ENCODE measurements at places on chromosomes 11 and 22.

DNA sequence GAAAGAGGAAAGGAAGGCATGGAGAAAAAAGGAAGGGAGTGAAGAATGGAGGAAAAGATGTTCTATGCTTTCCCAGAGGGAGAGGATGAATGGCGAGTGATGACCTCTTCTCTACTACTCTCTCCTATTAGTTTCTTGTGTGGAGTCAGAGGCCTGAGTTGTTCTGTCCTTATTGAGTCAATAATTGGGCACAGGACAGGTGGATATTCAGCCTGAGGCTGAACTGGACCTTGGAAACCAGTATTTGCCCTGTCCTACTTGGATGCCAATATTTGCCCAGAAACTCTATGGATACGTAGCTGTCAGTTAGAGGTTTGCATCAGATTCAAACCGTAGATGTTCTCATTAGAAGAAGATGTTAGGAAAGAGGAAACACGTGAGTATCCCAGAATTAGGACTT, 17.6 kb upstream of the SWAP70 start:
- DNase-seq = no peak

DNA sequence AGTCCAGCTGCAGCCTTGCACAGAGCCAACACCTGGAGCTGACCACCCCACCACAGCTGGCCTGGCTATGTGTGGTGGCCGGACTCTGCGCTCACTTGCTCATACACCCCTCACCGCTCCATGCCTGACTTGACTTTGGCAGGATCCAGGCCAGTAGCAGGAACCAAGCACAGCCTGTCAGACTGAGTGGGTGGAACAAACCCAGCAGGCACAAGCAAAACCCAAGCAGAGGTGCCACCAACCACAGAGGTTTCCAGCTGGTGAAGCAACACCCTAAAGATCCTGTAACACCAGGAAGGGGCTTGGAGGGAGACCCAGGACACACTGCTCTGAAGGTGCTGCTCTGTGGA, 44.9 kb upstream of the WNT11 start:
- DNase-seq = no peak

DNA sequence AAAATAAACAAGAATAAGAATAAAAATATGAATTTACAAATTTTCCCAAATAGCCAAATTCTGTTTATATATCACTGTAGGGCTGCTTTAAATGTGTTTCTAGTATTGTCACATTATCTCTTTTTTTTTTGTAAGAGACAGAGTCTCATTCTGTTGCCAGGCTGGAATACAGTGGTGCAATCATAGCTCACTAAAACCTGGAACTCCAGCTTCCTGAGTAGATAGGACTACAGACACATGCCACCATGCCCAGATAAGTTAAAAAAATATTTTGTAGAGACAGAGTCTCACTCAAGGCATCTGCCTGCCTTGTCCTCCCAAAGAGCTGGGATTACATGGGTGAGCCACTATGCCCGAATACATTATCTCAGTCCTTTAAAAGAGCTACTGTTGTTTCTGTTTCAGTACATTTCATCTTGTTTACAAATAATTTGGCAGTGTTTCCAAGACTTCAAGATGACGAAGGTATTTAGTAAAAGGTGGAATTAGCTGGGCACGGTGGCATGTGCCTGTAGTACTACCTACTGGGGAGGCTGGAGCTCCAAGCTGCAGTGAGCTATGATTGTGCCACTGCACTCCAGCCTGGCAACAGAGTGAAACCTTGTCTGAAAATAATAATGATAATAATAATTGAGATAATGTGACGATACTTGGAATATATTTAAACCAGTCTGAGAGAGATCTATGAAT, 6.0 kb downstream of the FOLH1 start:
- DNase-seq = no peak

DNA sequence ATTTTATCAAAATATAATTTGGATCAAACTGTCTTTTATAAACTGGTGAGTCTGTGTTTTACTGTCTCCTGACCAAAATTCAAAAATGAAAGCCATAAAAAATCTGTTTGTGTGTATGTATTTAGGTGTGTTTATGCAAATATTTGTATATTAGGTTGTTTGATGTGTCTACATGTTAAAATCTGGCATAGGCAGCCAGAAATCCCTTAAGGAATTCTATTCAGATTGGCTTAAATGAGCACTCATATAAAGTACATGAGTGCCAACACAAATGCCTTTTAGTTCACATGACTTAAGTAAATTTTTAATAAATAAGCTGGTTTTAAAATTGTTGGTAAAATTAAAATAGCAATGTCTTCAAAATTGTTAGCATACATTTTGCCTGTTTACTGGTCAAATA, 133.3 kb upstream of the GUCY1A2 start:
- no peak for DNase-seq

DNA sequence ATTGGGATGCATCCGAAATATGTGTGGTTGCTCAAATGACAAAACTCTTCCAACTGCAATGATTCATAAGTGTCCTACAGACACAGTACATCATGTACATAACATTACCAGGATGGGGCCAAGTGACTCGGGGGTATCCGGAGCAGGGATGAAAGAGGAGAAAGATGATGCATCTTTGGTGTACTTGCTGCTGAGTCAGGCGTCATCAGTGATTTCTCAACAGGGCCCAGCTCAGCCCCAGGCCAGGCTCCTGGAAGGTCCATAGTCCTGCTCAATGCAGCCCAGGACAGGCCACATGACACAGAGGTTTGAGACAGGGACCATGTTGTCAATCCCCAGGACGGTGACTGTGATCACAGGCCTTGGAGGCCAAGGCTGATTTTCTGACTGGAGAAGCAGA, 59.3 kb downstream of the GGTLC2 start:
- DNase-seq = no peak

DNA sequence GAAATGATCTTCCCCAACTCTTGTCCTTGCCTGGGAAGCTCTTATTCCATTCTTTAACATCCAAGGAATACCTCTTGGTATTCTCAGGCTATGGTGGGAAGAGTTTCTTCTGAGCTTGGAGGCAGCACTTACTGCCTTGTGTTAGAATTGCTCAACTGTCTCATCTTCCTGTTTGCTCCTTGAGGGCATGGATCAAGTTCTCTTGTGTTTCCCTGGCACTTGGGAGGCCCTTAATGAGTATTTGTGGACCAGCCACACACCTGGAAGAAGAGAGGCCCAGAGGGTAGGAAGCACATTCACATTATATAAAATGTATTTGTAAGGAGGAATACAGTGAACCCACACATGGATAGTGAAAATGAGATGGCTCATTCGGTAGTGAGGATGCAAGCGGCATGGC, 3.4 kb upstream of the SORL1-AS1 start:
- no peak for DNase-seq

DNA sequence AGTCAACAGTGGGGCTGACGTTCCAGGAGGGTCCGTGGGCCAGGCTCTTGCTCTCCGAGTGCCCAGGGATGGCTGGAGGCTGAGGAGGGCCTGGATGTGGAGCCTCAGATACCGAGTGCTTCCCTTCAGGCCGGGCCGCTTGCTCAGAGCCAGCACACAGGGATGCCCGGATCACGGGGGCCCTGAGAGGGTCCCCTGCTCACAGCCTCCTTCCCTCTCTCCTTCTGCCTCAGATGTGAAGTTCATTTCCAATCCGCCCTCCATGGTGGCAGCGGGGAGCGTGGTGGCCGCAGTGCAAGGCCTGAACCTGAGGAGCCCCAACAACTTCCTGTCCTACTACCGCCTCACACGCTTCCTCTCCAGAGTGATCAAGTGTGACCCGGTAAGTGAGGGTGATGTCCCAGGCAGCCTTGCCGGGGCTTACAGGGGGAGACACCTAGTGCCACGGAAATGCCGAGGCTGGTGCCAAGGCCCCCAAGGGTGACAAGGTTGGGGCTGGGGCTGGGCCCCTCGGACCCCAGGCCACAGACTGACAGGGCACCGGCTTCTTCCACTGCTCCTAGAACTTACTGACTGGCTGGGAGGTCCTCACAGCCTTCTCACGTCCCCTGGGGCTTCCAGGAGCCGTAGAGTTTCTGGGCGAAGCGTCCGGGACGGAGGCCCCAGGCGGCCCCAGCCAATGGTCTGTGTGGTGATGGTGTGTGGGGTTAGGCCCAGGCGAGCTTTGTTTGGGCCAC, 7.0 kb downstream of the CCND1 start:
- no peak for DNase-seq

DNA sequence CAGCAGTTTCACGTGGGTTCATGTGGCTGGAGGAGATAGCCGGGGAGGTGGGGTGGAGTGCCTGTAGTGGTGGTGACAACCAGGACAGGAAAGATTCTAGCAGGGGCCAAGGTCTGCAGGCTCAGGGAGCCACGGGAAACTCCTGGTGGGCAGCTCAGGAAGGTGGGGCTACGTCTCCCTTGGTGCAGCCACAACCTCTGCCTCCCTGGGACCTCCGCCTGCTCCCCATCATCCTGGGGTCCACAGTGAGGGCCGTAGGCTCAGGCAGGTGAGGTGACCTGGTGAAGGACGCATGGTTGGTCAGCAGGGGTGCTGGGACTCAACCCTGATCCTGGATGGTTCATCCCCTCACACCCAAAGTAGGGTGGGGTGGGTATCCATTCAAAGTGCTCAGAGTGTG, 524.1 kb downstream of the TBC1D22A start:
- DNase-seq = no peak

DNA sequence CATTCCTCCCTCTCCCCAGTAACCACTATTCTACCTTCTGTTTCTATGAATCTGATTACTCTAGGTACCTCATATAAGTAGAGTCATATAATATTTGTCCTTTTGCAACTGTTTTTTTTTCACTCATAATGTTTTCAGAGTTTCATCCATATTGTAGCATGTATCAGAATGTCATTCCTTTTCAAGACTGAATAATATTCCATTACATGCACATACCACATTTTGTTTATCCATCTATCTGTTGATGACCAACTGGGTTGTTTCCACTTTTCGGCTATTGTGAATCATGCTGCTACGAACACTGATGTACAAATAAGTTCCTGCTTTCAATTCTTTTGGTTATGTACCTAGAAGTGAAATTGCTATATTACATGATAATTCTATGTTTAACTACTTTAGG, 40.7 kb downstream of the MRE11 start:
- DNase-seq = no peak

DNA sequence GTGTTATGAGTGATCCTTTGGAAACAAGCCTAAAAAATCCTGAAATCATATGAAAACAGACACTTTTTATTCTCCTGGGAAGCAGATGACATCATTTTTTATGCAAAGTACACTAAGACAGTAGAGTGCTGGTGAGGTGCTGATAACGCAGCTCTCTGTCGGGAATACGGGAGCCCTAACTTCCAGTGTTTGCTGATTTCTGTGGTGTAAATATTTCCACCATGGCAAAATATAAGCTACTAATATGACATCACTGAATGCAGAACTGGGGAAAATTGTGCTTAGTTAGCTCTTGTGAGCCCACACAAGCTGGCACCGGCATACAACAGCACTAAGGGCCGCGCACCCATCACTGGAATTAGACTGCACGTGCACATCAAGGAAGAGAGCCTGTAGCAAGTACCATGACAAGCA, 82.6 kb downstream of the FAM76B start:
- DNase-seq = no peak

GRCh38 chr11:119460582-119460981, 37.6 kb upstream of the THY1 start:
- DNase-seq = no peak

DNA sequence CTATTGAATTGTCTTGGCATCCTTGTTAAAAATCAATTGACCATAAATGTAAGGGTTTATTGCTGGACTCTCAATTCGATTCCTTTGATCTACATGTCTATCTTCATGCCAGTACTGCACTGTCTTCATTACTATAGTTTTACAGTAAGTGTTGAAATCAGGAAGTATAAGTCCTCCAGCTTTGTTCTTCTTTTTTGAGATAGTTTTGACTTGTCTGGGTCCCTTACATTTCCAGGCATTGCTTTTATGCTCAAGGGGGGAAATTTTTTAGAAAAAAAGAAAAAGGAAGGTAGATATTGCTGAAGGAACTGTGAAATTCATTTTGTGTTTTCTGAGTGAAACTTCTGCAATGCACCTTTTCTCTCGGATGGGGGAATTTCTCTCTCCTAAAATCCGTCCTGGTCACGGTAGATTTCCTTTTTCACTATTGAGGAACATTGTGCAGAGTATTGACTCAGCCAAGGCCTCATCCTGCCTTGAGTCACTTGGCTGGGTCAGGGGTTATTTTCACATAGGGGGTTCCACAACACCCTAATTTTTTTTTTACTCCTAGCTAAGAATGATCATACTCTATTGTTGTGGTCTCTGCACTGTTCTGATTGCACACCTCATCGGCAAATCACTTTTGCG, 2.8 kb upstream of the ACER3 start:
- DNase-seq = no peak

DNA sequence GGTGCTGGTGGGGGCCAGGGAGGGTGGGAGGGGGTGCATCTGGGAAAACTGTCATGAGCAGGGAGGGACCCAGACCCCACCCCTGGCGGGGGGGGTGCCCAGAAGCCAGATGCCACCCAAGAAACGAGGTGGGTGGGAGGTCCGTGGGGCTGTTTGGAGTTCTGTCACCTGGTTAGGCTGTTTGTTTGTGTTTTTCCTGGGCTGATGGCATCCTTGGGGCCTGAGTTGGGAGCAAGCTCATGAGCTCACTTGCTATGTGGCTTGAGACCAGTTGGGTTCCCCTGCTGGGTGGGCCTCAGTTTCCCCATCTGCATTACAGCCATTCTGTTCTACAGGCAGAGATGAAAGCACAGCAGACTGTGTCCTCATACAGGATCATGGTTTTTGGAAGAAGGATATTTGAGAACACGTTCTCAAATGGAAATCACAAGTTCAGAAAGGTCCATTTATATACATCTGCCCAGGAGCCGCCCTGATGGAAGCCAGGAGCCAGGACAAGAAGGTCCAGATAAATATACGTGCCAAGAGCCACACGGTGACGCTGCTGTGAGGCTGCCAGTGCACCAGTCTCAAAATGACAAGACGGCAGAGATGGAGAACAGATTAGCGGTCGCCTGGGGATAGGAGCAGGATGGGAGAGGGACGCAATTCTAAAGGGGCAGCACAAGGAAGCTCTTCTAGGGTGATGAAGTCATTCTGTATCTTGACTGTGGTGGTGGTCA, 312.9 kb downstream of the MN1 start:
- no peak for DNase-seq

DNA sequence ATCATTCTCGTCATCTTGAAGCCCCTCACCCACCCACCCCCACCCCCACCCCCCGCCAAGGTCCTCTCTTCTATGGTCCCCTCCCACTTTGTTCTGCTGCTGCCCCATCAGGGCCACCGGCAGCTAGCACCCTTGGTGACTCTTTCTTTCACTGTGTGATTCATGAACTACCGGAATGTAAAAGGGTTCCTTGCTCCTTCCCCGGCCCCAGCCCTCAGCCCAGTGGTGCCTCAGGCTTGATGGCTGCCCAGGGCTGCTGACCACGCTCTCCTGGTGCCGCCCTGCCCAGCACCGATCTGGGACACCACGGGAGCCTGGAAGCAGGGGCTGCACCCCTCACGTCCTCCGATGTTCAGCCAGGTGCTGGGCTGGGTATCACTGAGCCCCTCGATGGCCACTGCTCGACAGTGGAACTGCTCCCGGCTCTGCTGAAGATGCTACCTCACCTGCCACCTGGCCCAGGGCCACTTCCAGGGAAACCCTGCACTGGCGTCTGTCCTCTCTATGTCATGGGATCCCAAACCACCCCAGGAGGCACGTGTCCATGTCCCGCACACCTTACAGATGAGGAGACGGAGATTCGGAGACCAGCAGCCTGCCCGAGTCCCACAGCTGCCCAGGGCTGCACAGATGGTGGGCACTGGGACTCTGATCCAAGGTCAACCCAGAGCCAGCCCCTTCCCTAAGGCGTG, 39.7 kb downstream of the IGLL5 start:
- no peak for DNase-seq

GRCh38 chr11:64023712-64024710, 11.7 kb upstream of the FLRT1 start:
- no peak for DNase-seq

Measured in cortex of kidney (tissue), 1 donor.